Activated CD4-positive, alpha-beta T cell treated with anti-CD3 and anti-CD28 coated beads for 48 hours (primary cell): ENCODE measurements at places on chromosomes 6 and 20.

DNA sequence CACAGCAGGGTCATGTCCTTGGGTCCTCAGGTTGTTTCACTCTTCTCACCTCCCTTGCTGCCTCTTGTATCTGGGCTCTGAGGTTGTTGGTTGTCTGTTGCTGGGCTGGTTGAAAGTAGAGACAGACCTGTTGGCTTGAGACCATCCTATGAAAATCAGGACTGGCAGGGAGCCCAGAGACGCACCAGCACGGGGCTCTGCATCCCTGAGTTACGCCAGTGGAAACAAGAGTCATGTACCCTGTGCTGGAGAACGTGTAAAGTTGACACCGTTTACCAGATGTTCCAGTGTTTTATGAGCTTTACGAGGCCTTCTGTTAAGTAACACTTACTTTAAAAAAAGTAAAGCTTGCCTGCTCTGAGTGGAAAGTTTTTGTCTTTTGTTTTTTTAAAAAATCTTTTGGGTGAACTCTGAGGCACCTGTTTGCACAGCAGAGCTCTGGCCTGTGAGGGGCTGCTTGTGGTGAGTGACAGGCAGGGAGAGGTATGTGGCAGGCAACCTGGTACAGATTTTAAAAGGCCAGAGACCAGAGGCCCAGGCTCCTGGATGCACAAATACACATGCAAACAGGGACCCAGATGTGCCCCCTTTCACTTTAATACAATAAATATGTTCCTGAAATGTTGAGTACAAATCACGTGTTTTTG is 260.0 kb upstream of the SUPT3H start:
- no peak for DNase-seq

- DNase-seq: no peak
Measured at GRCh38 chr6:19408331-19408730, 428.8 kb upstream of the ID4 start.

DNA sequence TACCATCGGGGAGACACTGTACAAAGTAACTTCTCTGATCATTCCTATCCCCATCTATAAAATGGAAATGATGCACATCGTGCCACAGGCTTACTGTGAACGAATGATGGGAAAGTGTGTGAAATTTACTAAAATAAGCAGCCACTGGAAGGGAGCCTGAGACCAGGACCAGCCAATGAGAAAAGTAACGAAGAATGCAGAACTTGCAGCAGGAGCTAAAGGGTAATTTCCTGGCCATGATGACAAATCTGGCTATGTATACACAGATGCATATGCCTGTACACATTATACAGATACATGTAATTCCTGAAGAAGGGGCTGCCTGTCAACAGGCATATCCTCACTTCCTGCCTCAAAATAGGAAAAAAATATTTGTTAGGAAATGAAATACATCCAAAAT is 47.4 kb downstream of the GMDS start:
- DNase-seq: no peak

GRCh38 chr20:35472209-35472608 is 16.8 kb downstream of the CEP250 start:
- DNase-seq: no peak

DNA sequence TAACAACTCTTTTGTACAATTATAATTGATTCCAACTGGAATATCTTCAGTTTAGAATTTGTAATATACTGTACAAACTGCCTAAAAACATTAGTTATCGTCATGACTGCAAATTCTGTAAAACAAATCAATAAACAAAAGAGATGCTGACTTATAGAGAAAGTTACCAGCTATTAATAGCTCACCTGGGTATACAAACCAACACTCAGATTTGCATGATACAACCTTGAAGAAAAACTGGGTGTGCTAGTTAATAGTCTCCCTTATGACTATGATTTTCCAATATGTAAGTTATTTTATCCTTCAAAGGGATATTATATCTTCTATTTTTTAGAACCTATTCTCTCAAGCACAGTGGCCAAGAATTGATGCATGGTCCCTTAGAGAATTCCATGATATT is 698.5 kb downstream of the FRK start:
- DNase-seq: no peak

DNA sequence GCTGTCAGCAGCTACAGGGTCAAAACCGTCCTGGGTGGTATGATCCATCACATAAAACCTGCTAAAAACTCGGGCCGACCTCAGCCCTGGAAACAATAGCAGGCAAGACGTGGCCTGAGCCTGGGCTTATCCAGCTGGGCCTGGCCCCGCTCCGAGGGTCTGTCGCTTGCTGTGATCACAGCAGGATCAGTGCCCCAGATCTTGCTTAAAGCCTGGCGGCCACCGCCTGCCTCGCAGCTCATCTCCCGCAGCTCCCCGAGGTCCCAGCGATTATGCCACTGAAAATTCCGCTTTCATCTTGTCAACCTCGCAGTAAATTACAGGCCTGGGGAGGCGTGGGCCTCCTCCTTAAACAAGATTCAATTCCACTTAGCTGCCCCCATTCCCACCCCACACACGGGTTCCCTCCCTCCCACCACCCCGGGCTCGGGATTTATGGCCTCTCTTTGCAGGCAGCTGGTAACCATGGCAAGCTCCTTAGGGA is 40.1 kb downstream of the CDH22 start:
- DNase-seq: no peak

GRCh38 chr6:37566111-37566949 is 66.6 kb upstream of the CCDC167 start:
- DNase-seq: peak; percentile 82

DNA sequence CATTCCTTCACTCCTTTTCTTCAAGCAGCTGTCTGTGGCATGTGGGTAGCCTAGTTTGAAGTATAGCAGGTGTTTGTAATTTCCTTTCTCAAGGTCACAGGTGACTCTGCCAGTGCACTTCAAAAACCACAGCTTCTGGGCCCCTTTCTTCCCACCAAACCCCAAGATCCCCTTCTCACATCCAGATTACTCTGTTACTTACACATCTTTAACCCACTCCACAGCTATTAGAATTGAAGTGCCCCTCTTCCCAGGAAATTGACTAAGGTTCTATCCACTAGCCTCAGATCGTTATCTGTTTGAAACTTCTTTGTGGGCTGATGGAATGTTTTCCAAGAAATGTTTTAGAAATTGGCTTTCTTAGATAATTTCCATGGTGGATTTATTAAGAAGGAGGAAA is 150.8 kb downstream of the AHI1 start:
- no peak for DNase-seq

DNA sequence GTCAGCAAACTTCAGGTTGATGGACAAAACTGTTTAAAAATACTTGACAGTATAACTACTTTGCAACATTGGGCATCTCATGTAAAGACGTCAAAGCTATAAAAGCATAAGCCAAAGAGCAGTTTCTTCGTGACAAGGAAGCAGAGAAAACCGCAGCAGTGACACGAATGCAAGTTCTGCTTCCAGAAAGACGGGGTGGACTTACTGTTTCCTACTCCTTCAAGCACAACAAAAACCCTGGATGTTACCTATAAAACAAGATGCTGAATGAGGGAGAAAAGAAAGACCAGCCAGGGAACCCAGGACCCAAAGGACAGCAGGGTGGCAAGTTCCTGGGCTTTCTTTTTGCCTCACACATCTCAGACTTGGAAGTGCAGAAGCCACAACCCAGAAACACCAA is 98.0 kb downstream of the DLL1 start:
- no peak for DNase-seq

DNA sequence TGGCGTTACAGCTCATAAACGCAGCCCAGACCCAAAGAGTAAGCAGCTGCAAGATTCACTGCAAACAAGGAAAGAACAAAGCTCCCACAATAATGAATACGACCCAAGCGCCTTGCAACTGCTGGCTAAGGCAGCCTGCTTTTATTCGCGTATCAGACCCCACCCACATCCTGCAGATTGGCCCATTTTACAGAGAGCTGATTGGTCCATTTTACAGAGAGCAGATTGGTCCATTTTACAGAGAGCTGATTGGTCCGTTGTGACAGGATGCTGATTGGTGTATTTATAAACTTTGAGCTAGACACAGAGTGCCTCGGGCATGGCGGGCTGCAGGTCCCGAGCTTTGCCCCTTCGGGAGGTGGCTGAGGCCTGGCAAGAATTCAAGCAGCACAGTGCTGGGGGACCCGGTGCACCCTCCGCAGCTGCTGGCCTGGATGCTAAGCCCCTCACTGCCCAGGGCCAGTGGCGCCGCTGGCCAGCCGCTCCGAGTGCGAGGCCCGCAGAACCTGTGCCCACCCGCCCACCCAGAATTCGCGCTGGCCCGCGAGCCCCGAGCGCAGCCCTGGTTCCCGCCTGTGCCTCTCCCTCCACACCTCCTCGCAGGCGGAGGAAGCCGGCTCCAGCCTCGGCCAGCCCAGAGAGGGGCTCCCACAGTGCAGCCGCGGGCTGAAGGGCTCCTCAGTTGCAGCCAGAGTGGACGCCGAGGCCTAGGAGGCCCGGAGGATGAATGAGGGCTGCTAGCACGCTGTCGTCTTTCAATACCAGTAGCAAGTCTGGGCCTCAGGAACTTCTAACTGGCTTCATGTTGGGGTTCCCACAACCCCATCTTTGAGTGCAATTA is 11.2 kb upstream of the RPS10 start:
- DNase-seq: no peak

GRCh38 chr6:104527761-104528415 is 331.8 kb downstream of the HACE1 start:
- DNase-seq: peak; percentile 13

DNA sequence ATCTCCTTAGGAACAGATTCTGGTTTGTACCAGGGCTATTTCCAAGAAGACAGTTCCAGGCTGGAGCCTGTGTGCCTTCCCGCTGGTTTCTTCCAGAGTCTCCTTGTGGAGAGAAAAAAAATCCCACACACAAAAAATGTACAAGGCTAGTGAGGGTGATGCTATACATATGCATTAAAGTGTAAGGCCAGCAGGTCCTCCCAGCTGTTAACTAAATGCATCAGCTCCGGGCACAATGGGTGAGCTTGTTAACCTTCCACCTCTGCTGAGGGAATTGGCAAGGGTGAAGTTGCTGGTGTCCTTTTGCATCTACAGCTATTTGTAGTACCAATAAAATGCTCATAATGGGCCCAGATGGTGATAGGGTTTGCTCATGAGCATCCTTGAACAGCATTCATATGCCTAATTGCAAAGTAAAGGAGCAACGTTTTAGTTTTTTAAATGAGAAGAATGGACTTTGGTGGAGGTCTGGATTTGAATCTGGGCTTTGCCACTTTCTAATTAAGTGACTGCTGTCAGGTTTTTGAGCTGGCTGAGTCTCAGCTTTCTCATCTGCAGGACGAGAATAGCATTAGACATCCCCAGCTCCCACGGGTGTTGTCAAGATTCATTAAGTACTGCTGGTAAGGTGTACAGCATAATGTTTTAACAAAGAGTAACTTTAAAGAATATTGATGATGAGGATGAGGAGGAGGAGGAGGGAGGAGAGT is 361.8 kb downstream of the QKI start:
- DNase-seq: no peak

DNA sequence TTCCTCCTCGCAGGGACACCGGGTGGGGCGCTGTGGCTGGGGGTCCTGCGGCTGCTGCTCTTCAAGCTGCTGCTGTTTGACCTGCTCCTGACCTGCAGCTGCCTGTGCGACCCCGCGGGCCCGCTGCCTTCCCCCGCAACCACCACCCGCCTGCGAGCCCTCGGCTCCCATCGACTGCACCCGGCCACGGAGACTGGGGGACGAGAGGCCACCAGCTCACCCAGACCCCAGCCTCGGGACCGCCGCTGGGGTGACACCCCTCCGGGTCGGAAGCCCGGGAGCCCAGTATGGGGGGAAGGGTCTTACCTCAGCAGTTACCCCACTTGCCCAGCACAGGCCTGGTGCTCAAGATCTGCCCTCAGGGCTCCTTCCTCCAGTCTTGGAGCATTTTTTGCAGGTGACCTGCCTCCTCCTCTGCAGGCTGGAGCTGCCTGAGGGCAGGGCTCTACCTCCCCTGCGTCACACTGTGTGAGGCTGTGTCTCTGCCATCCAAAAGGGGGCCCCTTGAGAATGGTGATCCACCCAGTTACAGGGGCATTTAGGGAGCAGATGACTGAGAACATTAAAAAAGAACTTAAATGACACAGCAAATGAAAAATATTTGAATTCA is 3.9 kb upstream of the CNPY3 start:
- no peak for DNase-seq

DNA sequence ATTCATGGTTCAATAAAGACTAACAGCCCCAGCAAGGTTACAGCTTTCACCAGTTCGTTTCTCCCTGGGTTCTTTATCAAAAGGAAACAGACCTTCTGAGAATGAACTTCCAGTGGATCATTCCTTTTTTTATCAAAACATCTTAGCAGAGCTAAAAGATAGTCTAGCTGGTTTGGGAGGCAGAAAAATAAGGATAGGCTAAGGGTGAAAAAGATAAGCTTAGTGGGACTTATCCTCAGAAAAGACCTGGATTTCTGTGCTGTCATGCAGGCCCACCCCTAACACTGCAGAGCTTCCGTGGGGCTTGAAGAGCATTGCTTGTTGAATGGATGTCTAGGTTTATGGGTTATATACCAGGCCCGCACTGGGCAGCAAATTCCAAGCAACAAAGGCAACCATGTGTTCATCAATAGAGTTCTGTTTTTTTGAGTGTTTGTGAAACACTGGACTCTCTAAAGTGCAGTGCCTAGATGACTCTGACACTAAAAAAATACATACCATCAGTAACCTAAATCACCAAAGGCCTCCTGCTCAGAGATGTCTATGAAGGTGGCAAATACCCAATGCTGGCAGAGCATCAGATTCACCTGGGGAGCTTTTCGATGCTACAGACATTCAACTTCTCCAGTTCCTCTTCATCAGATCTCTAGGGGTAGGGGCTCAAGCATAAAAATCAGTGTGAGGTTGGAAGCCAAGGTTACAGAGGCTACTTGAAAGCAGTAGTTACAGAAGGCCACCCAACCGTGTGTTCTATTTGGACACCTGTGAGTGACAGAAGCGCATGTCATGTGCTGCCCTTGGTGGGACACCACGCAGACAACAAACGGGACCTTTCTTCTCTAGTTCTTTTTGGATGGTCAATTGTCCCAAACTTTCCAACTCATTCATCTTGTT is 53.0 kb downstream of the TNFAIP3 start:
- no peak for DNase-seq

GRCh38 chr6:36109092-36109491 is 21.2 kb upstream of the MAPK13 start:
- DNase-seq: no peak

DNA sequence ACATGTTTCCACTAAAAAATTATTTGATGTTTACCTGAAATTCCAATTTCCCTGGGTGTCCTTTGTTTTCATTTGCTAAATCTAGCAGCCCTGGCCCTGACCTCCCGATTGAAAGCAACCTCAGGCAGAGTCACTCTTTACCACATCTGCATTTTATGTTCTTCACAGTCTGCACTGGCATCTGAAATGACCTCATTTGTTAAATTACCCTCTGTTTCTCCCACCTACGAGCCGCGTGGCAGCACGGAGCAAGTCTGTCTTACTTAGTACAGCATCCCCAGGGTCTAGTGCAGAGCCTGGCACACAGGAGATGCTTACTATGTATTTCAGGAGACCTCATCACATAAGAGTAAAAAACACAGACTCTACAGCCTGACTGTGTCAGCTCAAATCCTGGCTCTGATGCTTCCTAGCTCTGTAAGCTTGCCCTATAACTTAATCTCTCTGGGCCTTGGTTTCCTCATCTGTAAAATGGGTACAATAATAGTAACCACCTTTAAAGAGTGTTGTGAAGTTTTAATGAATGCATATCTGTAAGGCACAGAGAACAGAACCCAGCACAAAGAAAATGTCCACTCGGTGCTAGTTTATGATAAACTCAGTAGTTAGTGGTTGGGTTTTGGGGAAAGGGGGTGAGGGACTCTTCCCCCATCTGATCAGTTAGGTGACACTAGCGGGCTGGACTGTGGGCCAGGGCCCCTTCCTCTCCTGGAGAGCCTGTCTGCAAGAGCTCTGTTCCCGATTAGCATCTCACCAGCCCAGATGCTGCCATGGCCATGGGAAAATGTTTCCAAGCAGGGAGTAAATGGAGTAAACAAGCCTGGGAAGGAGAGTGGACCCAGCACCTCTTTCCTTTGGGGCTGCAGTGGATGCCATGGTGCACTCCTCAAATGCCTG is 88.2 kb downstream of the PREX1 start:
- peak; percentile 53 for DNase-seq
